ENCODE measurements at places on chromosomes 6 and 20.

DNA sequence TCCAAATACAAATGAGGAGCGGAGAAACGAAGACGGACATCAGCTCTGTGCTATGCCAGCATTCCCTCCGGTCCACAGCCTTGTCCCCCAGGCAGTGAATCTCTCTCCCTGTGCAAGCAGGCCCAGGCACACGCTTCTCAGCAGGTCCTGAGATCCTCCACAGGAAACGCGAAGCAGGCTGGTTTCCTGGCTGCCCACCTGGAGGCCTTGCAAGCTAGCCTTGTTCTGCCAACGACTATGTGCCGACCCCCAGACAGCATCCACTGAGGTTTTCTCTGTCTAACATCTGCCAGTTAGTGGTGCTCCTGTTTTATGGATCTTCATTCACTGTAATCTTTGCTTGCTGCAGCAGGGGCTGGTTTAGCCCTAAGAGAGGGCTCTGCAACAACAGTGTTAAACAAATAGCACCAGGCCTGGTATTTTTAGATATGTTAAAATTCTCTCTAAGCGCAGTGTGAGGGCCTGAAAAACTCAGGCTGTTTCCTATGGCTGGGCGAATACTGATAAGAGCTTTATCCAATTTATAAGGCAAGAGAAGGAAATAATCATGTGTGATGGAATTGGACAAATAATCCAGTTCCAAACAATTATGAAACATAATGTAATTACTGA, 386.0 kb upstream of the ARID1B start:
- DNase-seq = no peak

GRCh38 chr6:24621626-24622289, 24.2 kb downstream of the KIAA0319 start:
- DNase-seq = no peak

GRCh38 chr6:29510746-29511300, 23.1 kb upstream of the MAS1L start:
- no peak for DNase-seq

DNA sequence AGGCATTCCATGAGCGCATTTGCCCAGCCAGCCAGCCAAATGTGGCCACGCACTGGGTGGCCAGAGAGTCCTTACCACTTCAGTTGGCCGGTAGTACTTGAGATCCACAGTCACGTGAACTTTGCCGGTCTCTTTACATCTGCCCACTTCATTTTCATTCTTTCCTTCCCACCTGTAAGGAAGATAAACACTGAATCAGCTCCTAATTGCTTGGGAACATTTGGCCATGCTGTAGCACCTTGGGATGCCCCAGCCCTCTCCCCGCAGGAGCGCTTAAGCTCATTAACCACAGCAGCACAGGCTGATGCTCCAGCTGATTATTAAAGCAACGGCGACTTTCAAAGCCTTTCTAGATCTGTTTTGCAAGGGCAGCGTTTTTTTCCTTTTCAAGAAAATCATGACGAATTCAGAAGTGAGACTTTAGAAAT, 116.6 kb downstream of the FOXC1 start:
- DNase-seq = no peak

GRCh38 chr20:48635791-48636267, 192.0 kb downstream of the PREX1 start:
- peak; percentile 48 for DNase-seq

DNA sequence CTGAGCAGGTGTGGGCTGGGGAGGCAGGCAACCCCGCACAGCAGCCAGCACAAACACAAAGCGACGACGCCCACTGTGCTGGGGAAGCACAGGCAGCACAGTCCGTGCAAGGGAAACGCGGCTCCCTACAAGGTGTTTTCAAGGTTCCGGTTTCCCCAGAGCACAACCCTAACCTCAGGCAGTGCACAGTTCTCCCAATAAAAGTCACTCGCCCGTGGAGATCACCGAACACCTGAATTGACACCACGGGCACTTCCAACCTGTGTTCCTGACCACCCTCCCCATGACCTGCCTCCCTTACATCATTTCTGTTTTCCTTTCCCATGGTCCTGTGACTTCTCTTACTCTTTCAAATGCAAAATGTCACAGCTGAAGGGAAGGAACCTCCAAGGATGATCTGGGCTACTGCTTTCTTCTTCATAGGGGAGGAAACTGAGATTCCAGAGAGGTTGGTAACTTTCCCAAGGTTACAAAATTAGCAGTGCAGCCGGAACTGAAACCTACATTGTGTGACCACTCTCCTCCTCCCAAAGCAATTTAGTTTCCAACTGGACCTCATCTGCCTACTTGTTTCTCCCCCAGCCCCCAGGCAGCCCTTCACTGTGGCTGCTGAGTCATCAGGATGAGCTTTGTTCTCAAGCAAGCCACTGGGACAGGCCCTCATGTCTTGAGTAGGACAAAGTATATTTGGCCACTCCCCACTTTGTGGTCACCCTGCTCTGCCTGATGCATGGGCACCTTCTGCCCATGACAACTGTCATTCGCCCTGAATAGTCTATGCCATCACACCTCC, 125.3 kb downstream of the ATXN1 start:
- DNase-seq = peak; percentile 42

DNA sequence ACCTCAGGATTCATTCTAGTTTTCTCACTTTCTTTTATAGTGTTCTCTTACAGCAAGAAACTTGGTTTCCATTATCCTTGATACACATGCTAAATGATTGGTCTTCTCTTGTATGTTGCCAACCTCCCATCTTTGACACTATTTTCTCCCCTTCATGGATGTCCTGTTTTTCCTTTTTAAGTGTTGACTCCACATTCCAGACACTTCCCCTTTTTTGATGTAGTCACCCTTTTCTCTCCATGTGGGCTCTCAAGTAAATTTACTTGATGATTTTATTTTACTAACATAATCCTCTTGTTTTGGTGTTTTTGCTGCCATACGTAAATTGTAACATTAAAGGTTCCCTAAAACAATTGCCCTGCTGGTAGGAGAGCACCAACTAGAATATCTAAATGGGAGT, 148.1 kb downstream of the ZFAND3 start:
- no peak for DNase-seq

- DNase-seq = no peak
These were observed 9.6 kb downstream of the TSPYL4 start for GRCh38 chr6:116244284-116244683.

DNA sequence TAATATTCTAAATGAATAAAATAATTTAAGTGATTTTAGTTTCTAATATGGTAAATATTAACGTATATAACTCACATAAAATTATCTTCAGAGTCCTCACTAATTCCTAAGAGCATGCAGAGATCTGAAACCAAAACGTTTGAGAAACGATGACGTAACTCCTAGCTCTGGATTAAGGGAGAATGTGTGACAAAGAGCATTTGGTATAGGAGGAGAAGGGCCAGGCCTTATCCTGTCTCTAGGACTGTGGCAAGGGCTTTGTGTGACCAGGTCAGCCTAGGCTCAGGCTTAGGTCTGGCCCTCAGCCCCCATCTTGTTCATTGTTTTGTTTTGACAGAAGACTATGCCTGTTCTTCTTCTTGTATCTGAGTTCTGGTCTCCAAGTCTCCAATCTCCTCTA, 19.2 kb upstream of the POLR1H start:
- no peak for DNase-seq

DNA sequence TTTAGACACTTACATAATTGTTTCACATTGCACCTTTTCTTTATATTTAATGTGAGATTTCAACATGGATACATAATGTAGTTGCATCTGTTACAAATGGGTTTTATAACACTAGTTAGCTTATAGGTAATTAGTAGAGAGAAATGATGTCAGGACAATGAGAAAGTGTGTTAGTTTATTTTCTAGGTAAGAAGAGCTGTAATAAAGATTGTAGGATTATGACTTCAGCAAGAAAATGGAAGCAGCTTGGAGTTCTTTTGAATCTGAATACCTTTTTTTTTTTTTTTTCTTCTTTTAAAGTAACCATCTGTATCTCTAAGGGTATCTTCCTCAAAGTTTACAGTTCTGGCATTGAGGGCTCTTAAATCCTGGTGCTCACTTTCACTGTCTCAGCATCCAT, 35.3 kb downstream of the CD2AP start:
- no peak for DNase-seq
